NCI-H69 (cell line): ENCODE measurements at places on chromosomes 2 and 18.

GRCh38 chr2:158095912-158096311, 5.8 kb upstream of the UPP2 start:
- no peak for DNase-seq

- DNase-seq, result peak; percentile 54
These were observed 2.7 kb downstream of the PTMA start for GRCh38 chr2:231710799-231711676.

DNA sequence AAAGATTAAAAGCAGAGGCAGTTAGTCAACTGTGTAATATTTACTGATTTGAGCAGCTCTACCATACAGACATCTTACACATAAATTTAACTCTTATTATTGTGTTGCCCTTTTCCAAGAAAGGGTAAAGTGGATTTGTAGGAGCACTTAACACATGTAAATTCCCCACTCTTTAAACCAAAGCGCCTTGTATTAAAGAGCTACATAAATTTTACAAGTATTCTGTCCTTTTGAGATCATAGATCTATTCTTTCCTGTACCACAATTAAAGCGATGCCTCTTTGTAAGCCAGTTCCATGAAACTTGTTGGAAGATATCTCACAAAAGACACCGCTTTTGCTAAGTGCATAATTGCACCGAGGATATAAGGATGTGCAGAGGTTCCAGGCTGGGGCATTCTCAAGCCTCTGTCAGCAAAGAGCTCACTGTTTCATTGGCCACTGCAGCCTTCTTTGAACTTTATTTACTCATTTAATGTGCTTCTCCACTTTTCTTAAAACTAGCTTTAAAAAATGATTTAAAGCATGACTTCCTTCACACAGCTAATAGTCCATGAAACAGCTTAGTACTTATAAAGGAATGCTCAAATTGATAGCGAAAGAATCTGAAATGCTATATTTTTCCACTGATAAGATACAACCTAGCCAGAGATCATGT, 520.0 kb upstream of the TCF4 start:
- DNase-seq, result no peak

GRCh38 chr2:29226808-29227207, 111.6 kb downstream of the CLIP4 start:
- no peak for DNase-seq

GRCh38 chr2:233756429-233757081, 3.5 kb upstream of the UGT1A1 start:
- no peak for DNase-seq

DNA sequence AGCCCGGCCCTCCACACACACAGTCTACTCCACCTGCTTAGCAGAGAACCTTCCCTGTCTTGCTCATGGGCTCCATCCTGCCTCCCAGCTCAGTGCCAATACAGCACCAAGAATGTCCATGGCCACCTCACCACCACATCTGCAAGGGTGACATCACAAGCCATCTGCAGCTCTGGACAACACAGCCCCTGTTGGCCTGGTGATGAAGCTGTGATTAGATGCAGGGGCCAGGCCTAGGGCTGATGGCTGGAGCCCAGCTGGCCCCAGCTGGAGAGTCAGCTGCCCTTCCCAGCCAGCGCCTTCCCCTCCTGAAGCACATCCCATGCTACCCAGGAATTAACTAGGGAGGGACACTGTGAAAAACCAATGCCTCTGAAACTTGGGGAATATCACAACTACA, 91.1 kb downstream of the TTC32 start:
- DNase-seq, result no peak

DNA sequence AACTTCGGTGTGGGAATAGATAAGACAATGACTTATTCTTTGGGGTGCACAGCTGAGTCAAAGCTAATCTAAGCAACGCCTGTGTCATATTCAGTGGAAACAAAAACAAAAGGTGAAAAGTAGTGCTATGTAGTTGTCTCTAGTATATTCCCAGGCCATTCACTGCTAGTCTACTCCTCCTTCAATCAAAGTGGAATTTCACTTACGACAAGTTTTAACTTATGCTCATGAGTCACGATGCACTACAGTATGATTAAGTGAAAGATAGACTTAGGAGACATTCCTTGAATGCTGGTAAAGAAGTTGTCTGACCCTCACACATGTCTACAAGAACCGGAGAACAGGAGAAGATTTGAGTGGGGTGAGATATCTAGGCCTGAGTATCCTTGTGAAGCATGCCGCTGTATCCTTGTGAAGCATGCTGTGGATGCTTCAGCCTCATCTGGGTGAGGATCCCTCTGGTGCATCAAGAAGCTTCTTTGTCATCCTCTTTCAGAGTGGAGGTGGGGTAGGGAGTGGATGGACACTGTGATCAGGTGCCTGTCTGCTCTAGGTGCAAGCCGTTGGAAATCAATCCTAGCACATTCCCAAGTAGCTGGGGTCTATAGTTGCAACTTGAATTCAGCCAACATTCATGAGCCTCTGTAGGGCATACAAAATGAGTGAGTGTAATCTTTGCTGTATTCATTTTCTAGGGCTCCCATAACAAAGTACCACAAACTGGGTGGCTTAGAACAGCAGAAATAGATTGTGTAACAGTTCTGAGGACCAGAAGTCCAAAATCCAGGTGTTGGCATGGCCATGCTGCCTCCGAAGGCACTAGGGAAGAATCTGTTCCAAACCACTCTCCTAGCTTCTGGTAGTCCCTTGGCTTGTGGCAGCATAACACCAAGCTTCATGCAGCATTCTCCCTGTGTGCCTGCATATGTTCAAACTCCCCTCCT, 173.5 kb upstream of the FN1 start:
- DNase-seq, result no peak
